GM10248 (cell line): ENCODE measurements at places on chromosomes 4 and X.

GRCh38 chr4:83364312-83364711, 29.7 kb upstream of the HPSE start:
- no peak for DNase-seq

- DNase-seq = peak; percentile 24
Measured at GRCh38 chr4:20253735-20254409, 2.2 kb downstream of the SLIT2 start.

GRCh38 chrX:18672008-18672407, at the start of gene RS1:
TSS of gene RS1 (minus strand) at chrX:18672108. CDS start at chrX:18672068, 40 bp downstream.
- no peak for DNase-seq

GRCh38 chr4:104896660-104897645, 249.7 kb upstream of the TET2 start:
- DNase-seq = no peak

DNA sequence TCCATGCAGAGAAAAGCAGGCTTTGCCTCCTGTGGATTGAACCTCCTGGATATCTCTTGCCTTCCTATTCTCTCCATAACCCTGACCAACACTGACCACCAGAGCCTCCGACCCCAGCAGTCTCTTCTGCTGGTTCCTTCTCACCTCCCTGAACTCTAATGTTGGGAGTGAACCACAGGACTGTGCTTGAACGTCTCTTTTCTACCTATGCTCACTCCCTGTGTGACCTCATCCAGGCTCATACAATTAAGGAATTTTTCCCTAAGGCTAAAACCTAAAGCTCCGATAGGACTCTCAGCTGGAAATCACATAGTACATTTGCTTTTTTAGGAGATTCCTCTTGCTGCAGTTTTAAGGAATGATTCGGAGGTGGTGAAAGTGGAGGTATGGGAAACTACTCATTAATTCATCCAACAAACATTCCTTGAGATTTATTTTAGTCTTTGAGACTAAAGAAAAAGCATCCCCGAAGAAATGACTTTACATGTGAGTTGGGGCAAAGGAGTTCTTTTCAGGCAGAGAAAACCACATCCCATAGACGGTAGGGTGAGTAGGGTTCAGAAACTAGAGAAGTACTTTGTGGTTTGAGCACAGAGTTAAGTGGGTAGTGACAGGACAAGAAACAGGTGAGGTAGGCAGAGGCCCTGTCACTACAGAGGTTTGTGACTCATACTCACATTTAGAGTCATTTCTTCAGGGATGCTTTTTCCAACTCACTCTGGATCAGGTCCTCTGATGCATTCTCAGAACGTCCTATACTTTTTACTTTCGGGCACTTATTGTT, 30.8 kb downstream of the NDNF start:
- no peak for DNase-seq

DNA sequence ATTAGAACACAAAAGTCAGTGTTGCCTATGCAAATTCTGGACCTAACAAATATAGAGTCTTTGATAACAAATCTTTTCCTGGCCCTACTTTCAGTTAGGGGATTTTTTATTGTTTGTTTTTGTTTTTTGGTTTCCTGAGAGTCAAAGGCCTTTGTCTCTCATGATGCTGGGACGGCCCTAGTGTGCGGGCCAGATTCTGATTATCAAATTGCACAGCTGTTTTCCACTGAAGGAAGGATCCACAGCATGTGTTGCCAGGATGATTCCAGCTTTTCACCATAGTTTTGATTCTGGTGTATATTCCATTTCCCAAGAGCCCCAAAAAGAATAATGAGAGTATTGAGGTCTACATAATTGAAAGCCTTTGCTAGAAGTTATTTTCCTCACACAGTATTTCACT, 248.2 kb downstream of the CAMK2D start:
- DNase-seq = no peak
